ENCODE measurements at places on chromosomes 1 and 21. TPM values are rescaled to one million over a fixed set of nuclear protein-coding genes. Genes with fewer than 3 reads are reported as not detected.

DNA sequence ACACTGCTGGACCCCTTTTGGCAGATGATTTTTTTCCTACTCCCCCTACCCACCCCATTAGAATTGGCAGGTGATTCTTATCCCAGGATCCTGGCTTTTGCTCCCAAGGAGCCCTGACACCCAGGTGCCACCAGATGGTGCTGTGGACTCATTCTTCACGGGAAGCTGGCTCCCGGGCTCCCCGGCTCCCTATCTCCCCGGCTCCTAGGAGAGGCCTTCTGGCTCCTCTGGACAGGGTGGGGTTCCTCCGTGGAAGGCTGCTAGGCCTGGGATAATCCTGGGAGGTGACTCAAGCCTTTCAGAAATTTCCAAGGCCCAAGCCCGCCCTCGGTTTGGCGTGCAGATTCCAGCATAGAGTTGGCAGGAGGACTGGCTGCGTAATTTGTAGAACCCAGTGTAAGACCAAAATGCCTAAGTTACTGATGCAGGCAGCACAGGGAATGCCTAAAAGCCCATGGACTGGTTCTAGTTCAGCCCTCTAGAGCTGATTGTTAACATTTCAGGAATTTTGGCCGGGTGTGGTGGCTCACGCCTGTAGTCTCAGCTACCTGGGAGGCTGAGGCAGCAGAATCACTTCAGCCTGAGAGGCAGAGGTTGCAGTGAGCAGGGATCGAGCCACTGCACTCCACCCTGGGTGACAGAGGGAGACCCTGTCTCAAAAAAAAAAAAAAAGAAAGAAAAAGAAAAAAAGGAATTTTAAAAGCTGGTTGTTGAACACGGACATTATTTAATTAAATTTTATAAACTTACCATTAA is 6.8 kb upstream of the BSDC1 start:
- no peak for DNase-seq

- DNase-seq, result no peak
These were observed at the start of gene FCRL5 for GRCh38 chr1:157551694-157552693. TSS of gene FCRL5 (minus strand) at chr1:157552515. CDS start at chr1:157552362, 153 bp downstream.

HRNR gene
- polyA plus RNA-seq, result 0.03 TPM

- DNase-seq, result no peak
These were observed 284.1 kb downstream of the HHIPL2 start for GRCh38 chr1:222263791-222264190.

KCNJ15 gene
- 0.16 TPM for polyA plus RNA-seq

PALMD gene
- 107 TPM for polyA plus RNA-seq

GRCh38 chr1:33234131-33234530 is 22.2 kb upstream of the ZNF362 start:
- no peak for DNase-seq

- no peak for DNase-seq
These were observed 949.7 kb upstream of the TMPRSS15 start for GRCh38 chr21:19353256-19353655.

DCST1 gene
- 0.09 TPM for polyA plus RNA-seq

DNA sequence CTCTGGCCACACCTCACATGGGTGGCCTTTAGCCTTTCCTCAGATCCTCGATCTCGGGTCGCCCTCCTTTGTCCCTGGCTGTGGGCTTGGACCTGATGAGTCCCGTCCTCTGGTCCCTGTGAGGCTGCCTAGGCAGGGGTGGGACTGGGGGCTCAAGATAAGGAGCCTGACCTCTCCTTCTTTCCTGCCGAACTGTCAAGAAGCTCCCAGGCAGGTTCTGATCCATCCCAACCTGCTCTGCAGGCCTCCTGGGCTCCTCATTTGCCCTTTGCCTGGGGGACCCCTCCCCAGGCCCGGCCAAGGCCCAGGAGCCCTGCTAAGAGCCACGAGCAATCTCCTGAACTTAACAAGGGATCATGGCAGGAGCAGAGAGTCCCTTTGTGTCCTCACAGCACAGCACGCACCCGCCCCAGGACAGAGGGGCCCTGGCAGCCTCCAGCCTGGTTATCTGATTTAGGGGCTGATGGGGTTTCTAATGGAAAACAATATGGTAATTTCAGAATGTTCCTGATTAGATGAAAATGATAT is 82.4 kb upstream of the POU3F1 start:
- DNase-seq, result no peak

SLAMF7 gene
- polyA plus RNA-seq, result 0.46 TPM

DNA sequence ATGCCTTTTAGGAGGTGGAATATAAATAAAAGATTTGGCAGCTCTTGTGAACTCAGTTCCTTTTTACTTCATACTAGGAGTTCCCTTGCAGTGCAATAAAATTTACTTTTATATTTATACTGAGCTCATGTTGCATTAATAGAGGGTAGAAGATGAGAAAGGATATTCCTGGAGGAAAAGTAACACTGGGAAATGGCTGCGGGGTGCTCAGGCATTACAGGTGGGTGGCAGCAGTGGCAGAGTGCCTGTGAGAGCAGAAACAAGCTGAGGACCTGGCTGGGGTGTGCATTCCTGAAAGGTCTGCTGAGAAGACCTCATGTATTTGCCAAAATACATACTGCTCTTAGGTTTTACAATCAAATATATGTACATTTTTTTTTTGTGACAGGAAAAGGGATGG is 126.9 kb downstream of the COQ8A start:
- DNase-seq, result no peak

GRCh38 chr1:230401763-230402294 is 24.3 kb downstream of the PGBD5 start:
- no peak for DNase-seq

- no peak for DNase-seq
These were observed 1.2 kb downstream of the MYBPH start for GRCh38 chr1:203174324-203174985.

GRCh38 chr1:59185163-59185860 is 111.6 kb upstream of the FGGY start:
- no peak for DNase-seq

DNA sequence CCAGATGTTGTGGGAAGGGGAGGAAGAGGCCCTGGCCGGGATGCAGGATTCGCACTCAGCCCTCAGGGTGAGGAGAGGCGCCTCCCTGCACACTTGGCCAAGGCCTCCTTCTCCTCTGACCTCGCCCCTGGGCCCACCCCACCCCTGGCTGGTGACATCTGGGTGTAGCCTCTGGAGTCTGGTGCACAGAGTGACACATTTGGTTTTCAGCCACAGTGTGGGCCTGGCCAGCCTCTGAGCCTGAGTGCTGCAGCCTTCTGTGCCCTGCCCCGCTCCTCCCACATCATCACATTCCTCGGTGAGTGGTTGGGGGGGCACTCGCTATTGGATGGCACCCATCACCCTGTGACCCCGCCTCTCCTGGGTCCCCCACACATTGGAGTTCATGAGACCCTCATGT is 45.8 kb downstream of the PRDM16 start:
- no peak for DNase-seq

DNA sequence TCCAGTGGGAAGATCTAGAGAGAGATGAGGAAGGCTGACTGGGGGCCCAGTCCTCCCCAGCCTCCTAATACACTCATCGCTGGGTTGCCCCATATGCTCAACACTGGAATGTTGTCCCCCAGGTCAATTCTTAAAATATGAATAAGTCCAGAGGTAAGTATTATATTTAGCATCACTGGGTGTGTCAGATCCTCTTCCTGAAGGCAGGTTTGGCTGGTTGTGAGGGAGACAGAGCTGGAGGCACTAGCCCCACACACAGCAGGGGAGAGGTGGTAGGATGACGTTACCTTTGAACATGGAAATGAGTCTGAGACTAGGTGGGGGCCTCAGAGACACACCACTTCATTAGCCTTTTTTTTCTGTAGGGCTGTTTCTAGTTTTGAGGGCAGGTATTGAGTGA is 42.6 kb downstream of the SLC44A3 start:
- no peak for DNase-seq

GRCh38 chr1:156344409-156344808 is 6.1 kb downstream of the TSACC start:
- no peak for DNase-seq

- no peak for DNase-seq
These were observed 67.6 kb upstream of the LRRC8B start for GRCh38 chr1:89457046-89457445.

DNA sequence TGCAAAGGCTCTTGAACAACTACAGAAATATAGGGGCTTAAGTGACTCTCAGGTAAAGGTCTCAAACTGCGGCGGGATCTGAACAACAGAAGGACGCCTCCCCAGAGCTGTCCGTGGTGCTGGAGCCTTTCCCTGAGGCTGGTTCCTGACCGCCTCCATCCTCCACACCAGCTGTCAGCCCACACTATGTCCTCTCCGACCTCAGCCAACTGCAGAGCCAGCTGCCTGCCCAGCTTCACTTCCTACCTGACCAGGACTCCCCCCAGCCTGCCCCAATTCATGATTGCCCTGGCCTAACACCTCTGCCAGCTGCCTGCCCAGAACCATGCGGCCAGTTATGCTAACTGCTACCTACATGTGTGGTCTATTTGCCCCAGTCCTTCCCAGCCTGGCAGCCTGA is 63.6 kb upstream of the ZC3H12A start:
- DNase-seq, result no peak

GRCh38 chr1:65009724-65010420 is 43.5 kb upstream of the JAK1 start:
- DNase-seq, result no peak

RBM11 gene
- polyA plus RNA-seq, result 0.09 TPM

ERG gene
- 16.4 TPM for polyA plus RNA-seq

DNA sequence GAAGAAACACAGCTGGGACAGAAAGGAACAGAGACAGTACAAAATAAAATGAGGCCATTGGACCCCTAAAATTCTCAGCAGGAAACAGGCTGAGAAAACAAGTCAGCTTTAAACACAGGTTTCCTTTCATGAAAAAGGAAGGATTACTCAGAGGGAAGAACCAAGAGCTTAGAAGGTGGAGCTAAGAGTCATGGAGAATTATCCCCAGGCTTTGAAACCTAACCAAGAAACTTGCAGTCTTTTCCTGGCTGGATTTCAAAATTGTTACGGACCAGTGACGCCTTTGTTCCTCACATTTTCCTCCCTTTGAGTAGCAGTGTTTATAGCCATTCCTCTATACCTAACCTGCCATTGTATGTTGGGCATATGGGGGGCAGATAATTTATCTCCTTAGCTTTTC is 8.8 kb downstream of the HMGB4 start:
- no peak for DNase-seq

DNA sequence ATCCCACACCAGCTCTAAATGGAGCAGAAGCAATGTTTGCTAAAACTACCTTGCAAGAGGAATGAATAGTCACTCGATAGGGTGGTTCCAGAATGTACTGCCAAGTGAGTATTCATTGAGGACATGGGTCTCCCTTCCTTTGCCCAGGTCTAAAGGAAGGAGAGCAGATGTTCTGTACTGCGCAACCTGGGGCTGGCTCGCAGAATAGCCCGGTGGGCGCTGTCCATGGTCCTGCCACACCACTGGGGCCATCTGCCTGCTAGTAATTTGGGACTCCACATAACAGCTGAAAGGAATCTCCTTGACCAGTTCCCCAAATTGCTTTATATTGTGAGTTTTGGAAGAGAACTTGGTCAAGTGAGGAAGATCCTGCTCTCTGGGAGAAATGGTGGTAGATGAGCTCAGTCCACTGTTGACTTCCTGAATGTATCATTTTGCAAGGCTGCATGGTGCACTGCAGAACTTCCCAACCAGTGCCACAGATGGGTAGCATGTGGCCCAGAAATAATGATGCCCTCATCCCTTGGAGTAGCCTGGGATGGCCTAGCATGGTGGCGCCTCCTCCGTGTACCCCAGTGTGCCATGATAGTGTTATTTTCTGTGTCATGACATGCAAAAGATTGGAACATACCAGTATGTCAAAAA is 5.7 kb downstream of the SLC6A17 start:
- peak; percentile 17 for DNase-seq

- no peak for DNase-seq
These were observed 15.7 kb upstream of the IFNAR2 start for GRCh38 chr21:33214056-33214455.

NAV1 gene
- 19.6 TPM for polyA plus RNA-seq

DNA sequence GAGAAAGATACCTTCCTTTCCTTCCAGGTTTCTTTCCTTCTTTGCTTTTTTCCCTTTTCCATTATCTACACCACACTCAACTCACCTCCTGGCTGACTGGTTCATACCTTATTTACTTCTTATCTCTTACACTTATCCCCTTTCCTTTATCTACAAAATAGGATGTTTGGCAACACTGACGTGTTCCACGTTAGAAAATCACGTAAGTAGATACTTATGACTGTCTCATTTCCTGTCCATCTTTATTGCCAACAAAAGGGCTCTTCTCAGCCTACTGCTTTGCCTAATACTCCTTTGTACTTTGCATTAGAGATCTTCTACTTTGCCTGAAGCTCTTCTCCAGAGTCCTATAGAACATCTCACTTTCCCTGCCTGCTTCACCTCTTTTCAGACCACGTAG is 25.1 kb downstream of the SYNJ1 start:
- DNase-seq, result no peak

VWA5B1 gene
- 0.13 TPM for polyA plus RNA-seq

DNA sequence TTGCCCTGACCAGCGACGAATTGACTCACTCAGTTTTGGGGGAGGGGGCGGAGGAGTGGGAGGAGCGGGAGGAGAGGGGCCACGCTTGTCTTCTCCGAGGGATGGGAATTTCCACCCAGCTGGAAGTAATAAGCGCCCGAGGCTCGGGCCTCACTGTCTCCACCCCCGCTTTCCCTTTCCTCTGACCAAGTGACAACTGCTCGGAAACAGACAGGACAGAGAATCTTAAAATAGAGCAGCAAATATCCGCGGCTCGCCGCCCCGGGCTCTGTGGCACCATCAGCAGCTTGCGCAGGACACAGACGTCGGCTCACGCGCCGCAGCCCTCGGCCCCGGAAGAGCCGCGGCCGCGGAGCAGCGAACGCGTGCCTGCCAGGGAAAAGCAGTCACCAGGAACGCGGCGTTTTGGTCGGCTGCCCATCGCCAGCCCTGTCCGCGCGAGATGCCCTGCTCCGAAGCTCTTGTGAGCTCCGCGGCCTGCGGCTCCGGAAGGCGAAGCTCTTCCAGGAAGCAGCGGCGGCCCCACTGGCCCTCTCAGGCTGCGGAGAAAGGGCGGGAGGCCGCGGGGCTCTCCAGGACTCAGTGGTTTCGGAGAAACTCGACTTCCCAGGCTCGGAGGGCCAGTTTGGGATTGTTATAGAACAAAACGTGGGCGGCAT is 10.7 kb upstream of the RGS16 start:
- DNase-seq, result peak; percentile 86

AADACL4 gene
- polyA plus RNA-seq, result not detected

OLIG1 gene
- 0.38 TPM for polyA plus RNA-seq

HSD3B2 gene
- polyA plus RNA-seq, result not detected

DNA sequence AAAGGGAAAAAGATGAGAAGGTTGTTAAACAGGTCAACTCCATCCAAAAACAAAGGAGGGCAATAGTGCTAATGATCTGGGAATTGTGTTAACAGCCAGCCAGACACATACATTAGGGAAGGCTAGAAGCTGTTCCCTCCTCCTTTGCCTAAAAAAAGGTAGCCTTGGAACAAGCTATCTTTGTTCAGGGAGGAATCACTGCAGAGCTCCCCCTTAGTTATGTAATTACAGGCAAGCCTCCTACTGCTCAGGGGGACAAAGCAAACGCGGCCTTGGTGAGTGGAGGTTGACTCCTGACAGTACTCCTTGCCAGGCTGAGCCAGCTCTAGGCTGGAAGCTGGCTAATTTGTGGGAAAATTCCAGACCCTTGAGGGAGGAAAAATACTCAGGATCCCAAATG is 97.6 kb downstream of the VAV3 start:
- DNase-seq, result no peak

CXADR gene
- 0.51 TPM for polyA plus RNA-seq
